ENCODE measurements at places on chromosomes 6 and 20.

DNA sequence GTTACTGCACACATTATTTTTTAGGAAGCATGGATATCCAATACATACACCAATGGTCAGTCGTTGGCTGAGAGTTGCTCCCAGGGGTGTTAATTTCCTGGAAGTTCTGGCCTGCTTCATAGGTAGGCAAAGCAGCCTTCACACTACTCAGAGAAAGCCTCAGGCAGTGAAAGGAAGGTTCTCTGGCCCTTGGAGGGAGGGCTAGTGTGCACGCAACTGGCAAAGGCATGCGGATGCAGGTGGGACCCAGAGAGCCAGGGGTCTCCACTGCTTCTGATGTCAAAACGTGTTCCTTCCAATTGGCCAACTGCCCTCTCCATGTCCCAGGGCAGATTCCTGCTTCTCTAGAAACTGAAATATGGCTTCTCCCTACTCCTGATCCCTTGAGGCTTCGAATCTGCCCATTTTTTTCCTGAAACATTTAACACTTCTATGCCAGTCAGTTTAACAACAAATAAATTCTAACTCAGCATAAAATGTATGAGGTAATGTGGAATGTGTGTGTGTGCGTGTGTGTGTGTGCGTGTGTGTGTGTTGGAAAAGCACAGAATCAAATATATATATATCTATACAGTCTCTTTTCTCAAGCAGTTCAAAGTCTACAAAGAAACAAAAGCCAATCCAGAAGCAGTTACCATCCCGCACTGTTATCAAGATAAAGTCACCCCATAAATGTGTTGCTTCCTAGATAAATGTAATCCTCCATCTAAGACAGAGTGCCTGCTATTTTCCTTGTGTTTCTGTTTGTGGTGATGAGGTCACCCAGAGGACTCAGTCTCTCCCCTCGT lies 94.0 kb upstream of the HIVEP1 start:
- DNase-seq = no peak

DNA sequence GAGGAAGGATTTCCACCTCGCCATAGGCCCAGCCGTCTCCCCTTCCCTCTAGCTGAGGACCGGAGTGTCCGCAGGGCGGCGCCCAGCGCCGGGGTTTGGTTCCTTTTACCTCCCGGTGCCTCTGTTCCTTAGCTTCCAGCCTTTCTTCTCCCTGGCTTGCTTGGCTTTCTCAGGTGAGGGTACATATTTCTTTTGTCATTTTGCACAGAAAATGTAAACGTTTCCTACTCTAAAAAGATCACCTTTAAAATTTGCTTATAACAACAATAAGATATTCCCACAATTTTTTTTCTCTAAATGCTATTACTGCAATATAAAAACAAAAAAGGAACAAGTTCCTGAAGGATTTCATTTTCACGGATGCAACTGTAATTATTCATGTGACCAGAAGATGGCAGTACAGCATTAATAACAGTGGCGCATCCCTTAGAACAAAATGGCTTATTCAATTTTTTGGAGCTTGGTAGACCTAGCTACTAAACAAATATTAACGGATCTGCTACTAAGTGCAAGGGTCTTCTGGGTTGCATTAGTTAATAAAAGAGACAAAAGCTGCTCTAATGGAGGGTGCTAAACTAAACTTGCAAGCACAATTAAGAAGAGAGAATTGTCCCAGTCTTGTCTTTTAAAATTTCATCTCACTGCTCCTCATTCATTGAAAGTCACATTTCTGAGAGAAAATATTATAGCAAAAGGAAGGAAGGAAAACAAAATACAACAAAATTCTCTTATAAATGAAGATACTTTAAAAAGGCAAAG lies 172.9 kb downstream of the ADGRG6 start:
- DNase-seq = peak; percentile 20

DNA sequence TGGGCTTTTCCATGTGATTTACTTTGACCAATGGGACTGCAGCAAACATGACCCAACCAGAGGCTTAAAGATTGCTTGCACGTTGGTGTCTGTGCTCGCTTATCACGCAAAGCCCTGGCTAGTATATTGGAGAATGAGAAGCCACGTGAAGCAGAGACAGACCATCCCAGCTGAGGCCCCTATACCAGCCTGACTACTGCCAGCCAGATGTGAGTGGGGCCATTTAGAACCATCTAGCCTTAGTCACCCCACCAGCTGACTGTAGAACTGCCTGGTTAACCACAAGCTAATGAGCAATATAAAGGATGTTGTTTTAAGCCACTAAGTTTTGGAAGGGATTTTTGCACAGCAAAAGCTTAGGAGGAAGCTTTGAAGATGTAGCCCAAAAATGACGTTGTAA lies 74.5 kb downstream of the MACROD2 start:
- no peak for DNase-seq

DNA sequence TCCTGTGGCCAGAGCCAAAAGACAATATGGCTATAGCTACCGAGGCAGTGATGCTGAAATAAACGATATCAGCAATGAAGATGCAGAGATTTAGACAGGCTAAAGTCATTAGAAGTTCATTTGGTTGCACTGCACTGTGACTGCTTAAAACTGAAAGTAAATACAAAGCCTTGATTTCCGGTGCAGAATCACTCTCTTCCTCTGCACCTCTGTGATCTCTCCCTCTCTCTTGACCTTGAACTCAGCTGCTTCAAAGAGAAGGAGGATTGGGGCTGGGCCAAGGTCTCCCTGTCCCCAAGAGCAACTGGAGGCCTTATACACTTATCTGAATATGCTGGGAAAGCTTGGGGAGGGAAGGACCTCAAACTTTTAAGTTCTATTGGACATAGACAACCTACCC lies 34.6 kb upstream of the SPACA1 start:
- no peak for DNase-seq

DNA sequence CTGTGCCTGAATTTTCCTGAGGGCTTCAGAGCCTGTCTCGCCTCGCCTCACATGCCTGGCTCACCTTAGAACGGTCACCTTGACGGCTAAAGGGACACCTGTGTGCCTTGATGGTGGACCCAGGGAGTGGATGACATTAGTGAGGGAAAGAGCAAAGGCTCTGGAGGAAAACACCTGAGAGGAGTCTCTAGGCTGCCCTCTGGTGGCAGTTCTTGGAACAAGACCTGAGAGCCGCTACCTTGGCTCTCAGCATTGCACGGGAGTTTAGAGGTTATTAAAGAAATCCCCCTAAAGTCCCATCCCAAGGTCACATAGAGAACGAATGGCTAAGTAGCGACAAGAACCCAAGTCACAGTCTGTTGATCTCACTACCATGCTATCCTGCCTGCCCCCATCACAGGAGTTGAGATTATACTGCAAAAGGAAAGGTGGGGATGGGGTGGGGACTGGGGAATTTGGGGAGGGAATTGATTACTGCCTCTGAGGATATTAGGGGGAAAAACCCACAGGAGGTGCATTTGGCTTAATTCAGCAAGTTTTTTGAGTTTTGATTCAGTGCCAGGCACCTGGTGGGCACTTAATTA lies 7.9 kb upstream of the CDSN start:
- DNase-seq = peak; percentile 11

DNA sequence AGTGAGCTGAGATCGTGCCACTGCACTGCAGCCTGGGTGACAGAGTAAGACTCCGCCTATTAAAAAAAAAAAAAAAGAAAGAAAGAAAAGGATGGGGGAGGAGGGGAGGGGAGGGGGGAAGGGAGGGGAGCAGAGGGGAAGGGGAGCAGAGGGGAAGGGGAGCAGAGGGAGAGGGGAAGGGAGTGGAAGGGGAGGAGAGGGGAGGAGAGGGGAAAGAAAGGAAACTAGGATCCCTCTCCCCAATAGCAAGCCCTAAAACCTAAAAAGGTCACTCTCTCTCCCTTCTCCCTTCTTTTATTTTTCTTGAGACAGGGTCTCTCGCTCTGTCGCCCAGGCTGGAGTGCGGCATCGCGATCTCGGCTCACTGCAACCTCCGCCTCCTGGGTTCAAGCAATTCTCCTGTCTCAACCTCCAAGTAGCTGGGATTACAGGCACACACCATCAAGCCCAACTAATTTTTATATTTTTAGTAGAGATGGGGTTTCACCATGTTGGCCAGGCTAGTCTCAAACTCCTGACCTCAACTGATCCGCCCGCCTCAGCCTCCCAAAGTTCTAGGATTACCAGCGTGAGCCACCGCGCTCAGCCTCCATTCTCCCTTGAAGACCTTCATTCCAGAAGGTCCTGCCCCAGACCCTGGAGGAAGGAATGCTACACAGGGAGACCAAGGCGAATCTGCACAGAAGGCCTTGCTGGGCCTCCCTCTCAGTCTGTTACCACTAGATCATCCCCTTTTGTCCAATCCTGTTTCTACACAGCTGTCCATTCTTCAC lies 45.8 kb upstream of the PIM1 start:
- DNase-seq = no peak
